Heart left ventricle (tissue), 16 donors: ENCODE measurements at places on chromosomes 6 and 20. TPM values are rescaled to one million over a fixed set of nuclear protein-coding genes. Genes with fewer than 3 reads are reported as not detected.

DNA sequence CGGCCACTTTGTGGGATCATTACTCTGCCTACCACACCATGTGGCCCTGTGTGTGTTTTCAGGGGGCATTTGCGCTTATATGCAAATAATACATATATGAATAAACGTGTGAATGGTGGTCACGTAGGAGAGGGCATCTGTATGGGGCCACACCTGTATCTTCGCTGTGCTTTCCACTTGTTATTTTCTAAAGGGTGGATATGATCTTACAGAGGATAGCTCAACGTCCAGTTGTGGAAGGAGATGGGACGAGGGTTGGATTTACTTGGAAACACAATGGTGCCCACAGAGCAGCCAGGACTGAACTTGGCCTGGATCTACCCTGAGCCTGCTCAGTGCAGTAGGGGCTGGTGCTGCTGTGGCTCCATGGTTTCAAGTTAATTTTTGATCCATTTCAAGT lies 93.3 kb downstream of the YTHDF1 start:
- peak; percentile 11 for DNase-seq

DNA sequence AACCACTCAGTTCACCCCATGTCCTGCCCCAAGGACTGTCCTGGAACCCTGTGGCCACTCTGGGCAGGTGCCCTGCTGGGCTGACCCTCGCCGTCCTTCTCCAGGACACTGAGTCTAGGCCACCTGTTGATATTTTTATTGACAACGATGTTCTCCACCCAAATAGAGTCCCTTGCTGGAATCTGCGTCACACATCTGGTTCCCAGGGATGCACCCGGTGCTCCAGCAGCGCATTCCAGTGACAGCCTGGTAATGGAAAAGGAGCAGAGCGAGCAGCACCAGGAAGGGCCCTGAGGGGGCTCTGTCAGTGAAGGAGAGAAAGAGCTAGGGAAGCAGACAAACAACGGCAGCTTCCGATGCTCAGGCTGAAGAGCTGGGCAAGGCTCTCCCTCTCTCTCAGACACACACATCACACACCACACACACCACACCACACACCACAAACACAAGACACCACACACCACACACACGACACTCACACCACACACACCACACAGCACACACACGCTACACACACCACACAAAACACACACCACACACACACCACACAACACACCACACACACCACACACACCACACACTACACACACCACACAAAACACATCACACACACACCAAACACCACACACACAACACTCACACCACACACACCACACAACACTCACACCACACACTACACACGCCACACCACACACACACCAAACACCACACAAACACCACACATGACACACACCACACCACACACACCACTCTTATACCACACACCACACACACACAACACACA lies 117.9 kb upstream of the THBS2 start:
- no peak for DNase-seq

- DNase-seq: no peak
These were observed 60.0 kb downstream of the FYN start for GRCh38 chr6:111813237-111813636.

GRCh38 chr20:32495949-32496348 lies 89.2 kb downstream of the NOL4L start:
- DNase-seq: no peak

Gene ATAT1
- 2.5 TPM for total RNA-seq

DNA sequence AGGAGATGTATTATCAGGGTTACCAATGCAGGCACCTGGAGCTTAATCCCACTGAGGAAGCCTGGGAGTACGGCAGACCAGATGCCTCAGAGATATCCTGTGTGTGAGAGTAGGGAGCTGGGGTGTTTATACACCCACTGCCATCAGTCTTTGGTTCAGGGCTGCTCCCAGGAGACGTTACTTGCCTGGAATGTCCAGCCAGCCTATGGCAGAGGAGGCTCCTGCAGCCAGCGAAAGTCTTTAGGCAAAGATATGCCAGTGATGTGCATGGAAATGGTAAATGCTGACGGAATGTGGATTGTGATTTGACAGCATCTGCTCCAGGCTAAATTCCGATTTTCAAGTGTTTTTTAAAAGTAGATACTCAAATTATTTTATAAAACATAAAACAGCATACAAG lies 282.0 kb downstream of the BTBD3 start:
- DNase-seq: no peak

DNA sequence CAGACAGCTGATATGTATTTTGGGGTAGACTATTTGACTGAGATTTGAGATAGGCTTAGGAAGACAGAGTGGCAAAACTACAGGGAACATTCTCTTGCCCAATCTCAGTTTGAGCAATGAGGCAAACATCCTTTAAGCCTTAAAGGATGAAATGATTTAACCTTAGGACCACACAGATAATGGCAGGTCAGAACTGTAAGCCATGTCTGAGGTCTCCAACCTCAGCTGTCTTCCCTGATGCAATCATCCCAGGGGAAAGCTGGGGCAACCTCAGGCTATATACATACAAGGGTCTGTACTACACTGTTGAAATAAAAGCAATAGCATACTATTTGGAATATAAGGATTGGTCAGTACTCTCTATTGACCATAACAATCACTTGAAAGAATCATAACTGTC lies 83.8 kb upstream of the NUP153 start:
- no peak for DNase-seq

DNA sequence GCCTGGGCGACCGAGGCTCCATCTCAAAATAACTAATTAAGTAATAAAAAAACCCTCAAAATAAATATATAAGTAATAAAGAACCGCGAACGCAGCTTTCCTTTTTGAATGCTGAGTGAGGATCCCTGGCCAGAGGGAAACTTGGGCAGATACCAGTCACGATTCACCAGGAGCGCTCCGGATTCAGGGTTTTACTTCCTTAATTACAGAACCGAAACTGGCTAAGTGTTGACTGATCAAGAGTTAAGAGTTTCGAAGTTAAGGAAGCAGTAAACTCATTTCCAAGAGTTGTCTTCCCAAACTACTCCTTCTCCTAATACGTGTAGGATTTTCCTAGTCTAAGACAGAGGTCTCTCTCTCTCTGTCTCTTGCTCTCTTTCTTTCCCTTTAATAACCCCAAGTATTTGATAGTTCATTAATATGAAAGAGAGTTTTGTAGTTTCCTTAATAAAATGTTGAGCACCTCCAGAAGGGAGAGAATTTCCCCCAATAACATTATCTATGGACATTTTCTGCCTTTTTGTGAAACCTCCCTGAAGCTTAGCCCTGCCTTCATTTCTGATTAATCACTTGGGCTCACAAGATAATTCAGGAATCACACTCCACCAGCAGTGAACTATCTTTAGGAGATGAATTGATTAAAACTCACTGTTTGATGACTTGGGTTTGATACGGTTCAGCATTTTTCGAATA lies 61.4 kb upstream of the ZNF217 start:
- peak; percentile 25 for DNase-seq

Gene ENPP1
- 1.5 TPM for total RNA-seq

DNA sequence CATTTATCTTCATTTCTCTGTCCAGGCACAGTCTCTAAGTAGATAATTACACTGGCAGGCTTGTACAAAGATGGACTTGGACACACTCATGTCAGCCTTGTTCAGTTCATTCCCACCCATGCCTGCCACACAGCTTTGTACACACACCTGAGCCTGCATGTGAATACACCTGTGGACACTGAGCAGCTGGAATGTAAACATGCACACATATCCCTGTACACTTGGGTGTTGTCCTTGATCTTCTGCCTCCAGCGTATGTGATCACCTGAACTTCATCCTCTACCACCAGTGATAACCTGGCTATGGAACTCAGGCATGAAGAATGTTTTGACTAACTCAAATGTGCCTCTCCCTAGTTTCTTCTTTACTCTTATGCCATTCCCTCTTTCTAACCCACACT lies 190.6 kb downstream of the DHX35 start:
- no peak for DNase-seq

DNA sequence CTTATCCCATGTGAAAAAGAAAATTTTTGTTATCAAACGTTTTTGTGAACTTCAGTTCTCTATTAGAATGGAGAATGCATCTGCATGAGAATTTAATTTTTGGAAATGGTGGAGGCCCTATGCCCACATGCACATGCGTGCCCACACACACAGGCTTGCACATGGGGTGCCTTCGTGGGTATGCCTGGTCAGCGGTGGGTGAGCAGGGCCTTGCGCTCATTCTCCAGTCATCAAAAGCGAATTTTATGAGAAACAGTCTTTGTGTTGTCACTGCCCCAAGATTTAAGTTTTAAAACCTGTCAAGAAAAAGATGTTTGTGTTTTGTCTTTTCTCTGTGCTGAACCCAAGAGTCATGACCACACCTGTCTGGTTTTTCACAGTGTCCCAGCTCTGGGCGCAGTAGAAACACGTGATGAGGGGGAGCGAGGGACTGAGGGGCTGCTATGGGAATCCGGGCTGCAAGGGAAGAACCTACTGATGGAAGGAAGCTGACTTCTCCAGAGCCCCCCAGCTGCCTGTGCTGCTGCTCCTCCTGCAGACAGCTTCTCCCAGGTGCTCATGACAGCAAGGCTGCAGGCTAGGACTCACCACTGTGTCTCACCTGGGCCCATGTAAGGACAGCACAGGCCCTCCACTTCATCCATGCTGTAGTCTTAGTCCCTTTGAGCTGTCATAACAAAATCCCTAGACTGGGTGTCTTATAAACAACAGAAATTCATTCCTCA lies 153.6 kb downstream of the SYCP2 start:
- DNase-seq: no peak

DNA sequence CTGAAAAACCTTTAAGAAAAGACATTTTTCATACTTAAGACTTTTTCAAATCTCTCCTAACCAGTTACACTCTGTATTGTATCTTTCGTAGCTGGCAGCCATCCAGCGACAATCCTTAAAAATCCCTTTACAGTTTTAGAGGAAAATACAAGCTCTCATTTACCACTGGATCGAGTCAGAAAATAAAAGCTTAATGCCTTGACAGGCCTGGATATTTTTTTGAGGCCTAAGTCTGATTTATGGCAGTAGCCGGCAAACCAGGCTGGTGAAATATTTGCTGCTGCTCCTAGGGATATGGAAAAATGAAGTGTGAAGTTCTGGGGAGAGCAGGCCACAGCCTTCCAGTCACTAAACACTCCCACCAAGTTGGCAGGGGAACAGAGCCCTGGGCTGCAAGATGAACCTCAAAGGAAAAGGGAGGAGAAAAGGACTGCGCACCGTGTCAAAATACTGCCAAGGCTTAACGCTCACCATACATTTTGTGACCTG lies 213.0 kb upstream of the SUPT3H start:
- DNase-seq: no peak

Gene SCGN
- 0.96 TPM for total RNA-seq

Gene TAF8
- total RNA-seq: 28.4 TPM

- DNase-seq: no peak
These were observed 152.7 kb downstream of the CD83 start for GRCh38 chr6:14270142-14270893.

Gene BMP5
- total RNA-seq: 1.6 TPM

GRCh38 chr6:156564127-156564806 lies 212.9 kb upstream of the ARID1B start:
- peak; percentile 89 for DNase-seq
